Stimulated activated CD8-positive, alpha-beta memory T cell treated with anti-CD3 and anti-CD28 coated beads, Interleukin-7, amount 100 ng/mL, for 4 hours (primary cell): ENCODE measurements at places on chromosomes 13 and 19.

DNA sequence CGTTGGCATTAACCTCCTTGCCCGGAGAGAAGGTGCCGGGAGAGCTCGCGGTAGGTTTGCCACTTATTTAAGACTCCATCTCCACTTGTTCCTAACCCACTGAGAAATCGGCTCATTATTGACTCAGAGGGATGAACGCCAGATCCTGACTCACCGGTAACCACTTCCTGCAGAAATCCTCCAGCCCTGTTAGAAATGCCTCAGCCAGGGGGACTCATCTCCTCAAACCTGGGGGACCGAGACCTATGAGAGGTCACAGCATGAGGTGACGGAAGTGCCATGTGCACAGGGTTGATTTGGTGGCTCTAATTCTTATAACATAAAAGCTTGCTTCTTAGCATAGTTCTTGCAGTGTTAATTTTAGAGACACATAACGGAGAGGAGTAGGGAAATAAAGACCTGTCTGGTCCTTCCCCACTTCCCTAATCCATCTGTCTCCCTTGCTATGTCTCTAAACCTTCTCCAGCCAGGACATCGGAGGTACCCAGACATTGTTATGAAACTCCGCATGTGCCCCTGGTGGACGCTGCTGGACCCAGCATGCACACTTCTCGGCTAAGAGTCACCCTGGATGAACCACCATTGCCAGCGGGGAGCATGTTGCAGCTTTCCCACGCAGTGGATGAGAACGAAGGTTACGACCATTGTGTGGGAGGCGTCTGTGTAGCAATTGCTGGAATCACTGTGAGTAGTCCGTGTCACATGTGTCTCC is 158.9 kb downstream of the EFNB2 start:
- DNase-seq: no peak

GRCh38 chr13:28976636-28977035 is 156.5 kb downstream of the MTUS2 start:
- no peak for DNase-seq

DNA sequence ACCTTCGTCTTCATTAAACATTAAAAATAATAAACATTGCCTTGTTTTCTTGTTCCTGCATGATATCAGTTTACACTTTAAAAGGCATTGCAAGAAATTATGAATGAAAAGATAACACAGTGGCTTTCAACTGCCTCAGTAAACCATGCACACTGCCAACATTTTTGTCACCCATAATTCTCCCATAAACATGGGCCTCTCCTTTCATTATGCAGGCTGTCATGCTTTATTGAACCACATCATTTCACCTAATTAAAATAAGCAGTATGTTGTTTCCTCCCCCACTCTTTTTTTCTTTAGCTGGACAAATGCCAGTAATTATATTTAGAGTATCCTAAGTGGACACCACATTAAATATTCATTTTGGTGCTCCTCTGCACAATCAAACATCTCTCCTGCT is 1566.5 kb upstream of the SLC10A2 start:
- DNase-seq: no peak

DNA sequence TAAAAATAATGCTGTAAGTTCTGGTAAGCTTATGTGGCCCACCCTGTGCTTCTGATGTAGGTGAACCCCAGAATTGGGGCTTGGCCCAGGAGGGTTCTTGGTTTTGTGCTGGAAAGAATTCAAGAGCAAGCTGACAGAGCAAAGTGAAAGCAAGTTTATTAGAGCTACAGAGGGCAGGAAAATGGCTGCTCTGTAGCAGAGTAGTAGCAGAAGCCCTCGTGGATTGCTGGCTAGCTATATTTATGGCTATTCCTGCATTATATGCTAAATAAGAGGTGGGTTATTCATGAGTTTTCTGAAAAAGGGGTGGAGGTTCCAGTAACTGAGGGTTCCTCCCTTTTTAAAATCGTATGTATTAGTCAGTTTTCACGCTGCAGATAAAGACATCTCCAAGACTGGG is 20.6 kb upstream of the ZNF599 start:
- no peak for DNase-seq

GRCh38 chr19:51407511-51408131 is 9.8 kb downstream of the SIGLEC10 start:
- no peak for DNase-seq

GRCh38 chr13:102945324-102945815 is 99.5 kb downstream of the ERCC5 start:
- DNase-seq: no peak

DNA sequence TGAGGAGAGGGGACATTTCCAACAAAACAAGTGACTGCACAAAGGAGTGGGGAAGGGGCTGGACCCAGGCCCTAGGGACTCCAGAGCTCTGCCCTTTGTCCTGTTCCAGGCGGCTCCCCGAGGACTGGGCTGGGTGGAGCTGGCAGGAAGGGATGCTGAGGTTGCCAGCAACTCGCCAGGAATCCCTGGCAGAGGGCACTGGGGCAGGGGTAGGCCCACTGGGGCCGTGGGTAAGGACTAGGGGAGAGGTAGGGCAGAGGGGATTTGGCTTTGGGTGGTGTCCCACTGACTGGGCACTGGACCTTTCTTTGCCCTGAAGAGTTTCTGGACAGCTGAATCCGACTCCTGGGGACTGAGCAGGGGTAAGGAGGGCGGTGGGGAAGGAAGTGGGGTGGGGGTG is 7.9 kb downstream of the LIPE start:
- no peak for DNase-seq

GRCh38 chr13:109274188-109274821 is 512.1 kb downstream of the IRS2 start:
- no peak for DNase-seq

- no peak for DNase-seq
Observed at GRCh38 chr13:106883976-106884375, 316.0 kb upstream of the ARGLU1 start.

GRCh38 chr13:51380269-51380668 is 40.8 kb downstream of the SERPINE3 start:
- DNase-seq: no peak

DNA sequence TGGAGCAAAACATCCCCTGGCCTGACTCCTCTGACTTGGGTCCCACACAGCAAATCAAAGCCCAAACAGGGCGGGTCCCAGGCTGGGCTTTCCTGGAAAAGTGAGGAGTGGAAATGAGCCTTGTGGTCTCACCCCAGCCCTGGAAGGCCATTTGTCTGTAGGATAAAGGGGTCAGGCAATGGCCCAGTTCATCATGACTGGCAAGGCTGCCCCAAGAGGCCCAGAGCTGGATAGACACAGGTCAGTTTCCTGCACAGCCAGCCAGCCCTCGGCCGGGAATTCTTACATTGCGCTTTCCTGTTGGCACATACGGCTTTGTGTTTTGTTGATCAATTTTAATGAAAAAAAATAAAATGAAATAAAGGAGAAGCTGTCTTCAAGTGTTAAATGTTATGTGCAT is 174.3 kb downstream of the TSHZ3 start:
- DNase-seq: no peak

GRCh38 chr19:58392945-58393724 is 2.3 kb upstream of the RNF225 start:
- no peak for DNase-seq
